NCI-H1092 treated with DMSO at 0.1 percent for 48 hours (cell line): ENCODE measurements at places on chromosomes 6 and 20.

DNA sequence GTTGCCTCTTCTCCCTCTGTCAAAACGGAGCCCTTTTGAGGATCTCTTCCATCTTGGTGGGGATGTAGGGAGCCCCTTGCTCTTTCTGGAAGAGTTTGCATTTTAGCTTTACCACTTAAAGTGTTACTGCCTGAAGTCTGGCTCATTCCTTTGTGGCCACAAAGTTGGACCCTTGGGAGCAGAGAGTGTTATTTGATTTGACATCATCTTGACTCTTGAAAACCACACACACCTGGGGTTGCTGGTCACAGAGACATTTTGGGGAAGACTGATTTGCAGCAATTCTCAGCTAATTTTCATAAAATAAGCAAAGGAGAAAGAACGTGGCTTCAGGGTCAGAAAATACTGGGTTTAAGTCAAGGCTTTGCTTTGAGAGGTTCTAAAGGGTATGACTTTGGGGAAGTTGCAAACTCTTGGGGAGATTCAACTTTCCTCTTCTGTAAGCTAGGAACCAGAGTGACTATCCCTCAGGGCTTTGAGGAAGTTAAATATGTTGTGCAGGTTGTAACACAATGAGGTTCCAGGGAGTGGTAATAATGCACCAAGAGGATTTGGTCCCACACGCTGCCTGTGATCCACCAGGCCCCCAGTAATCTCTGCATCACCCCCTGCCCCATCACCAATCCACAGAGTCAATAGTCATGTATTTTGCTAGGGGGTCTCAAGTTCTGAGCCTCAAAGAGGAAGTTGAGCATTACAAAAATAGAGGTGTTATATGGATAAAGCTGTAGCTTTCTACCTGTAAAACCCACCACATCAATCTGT, 141.6 kb upstream of the SLC24A3 start:
- DNase-seq: no peak

- no peak for DNase-seq
Measured at GRCh38 chr20:17735206-17735804, 35.5 kb downstream of the BANF2 start.

DNA sequence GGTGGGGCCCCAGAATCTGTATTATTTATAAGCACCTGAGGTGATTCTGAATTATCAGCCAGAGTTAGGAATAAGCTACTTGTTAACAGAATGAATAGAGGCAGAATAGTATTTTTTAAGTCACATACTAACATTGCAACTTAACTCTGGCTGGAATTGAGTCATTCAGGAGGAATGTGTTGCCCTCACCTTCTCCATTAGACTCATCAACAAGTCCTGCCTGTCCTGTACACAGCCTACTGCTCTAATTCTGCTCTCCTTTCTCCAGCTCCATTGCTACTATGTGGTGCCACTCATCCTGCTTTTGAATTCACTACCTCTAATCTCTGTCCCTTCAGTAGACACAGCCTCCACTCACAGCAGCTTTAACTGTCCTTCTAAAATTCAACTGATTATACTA, 669.4 kb downstream of the DHX35 start:
- no peak for DNase-seq

GRCh38 chr6:128532827-128533226, 12.4 kb upstream of the PTPRK start:
- DNase-seq: no peak
